ENCODE measurements at places on chromosomes 5 and 9.

- no peak for DNase-seq
Measured at GRCh38 chr5:96242571-96242970, 190.5 kb downstream of the PCSK1 start.

- no peak for DNase-seq
Measured at GRCh38 chr5:16983972-16984371, 47.9 kb upstream of the MYO10 start.

- no peak for DNase-seq
Measured at GRCh38 chr9:81552581-81552991, 136.8 kb downstream of the TLE1 start.

DNA sequence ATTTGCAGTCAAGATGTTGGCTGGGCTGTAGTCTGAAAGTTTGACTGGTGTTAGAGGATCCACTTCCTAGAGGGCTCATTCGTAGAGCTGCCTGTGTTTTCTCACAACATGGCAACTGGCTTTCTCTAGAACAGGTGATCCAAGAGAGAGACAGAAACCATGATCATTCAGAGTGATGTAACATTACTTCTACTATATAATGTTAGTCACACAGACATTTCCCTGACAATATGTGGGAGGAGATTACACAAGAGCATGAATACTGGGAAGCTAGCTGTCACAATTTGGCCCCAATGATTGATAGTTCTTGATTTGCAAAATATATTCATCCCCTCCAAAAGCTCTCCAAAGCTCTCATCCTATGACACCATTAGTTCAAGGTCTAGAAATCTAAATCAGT, 10.9 kb upstream of the TMEM161B start:
- no peak for DNase-seq

- no peak for DNase-seq
Measured at GRCh38 chr9:4137681-4138099, 162.2 kb downstream of the GLIS3 start.

DNA sequence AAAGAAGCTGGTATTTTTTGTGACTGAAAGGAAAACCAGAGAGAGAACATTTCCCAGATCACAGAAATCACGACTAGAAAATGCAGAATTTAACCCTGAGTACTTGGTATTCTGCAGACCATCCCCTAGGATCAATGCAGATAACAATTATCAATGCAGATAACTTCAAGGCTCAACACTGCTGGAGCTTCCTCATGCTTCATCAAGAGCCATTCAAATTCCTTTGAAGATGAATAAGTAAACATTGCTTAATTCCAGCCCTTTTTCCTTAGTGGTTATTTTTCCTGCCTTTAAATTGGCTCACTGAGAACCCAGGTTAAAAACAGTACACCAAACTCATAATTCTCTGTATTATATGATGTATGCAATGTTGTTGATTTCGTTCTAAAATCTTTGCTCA, 370.1 kb upstream of the TLE4 start:
- no peak for DNase-seq

GRCh38 chr9:76634356-76635054, 129.7 kb upstream of the PCA3 start:
- no peak for DNase-seq

GRCh38 chr5:140108093-140109017, 5.6 kb upstream of the PURA start:
- no peak for DNase-seq

DNA sequence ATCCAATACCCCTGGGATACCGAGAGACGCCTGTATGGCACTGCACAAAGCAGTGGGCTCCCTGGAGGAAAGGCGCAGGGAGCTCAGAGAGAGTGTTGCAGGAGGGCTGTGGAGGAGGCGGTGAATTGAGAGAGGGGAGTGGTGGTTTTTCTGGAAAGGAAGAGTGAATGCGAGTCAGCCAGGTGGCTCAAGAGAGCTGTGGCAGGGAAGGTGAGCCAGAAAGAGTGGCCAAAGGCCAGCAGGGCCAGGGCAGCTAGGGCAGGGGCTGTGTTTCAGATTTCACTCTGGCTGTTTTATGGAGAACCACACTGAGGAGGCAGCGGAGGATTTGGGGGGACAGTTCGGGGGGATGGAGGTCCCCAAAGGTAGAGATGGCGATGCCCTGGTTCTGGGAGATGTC, 13.0 kb upstream of the DAB2IP start:
- DNase-seq: no peak

GRCh38 chr5:122515709-122516431, 203.8 kb downstream of the SNCAIP start:
- no peak for DNase-seq

DNA sequence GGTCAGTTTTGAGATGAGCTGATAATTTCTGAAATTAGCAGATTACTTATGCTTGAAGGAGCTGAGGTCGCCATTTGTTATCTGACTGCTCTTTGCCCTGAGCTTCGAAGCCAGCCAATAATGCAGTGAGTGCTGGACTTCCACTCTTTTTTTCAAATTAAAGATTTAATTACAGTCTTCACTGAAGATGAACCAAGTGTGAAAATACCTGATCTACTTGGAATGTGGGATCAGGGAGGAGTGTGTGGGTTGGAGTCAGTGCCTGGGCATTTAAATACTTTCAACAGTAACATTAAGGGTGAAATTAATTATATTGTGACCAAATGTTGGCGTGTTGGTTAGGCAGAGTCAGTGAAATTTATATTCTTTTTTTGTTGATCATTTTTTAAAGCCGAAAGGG, 23.9 kb upstream of the DMRT3 start:
- no peak for DNase-seq

GRCh38 chr5:103706939-103707682, 144.5 kb upstream of the NUDT12 start:
- DNase-seq: no peak

DNA sequence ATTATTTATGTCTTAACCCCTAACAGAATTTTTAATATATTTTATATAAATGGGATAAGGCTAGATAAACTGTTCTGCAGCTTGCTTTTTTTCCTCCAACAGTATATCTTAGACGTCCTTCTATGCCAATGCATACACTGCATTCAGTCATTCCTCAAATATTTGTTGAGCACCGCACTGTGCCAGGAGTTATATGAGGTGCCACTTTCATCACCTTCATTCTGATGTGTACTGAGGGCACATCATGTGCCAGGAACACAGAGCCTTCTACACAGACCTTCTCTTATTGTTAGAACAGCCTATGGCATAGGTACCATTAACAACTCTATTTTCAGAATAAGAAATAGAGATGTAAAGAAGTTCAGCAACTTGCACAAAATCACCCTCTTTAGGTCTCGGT, 570.1 kb downstream of the CDK5RAP2 start:
- no peak for DNase-seq

- DNase-seq: no peak
Measured at GRCh38 chr5:102286476-102286875, 9.6 kb downstream of the SLCO4C1 start.

DNA sequence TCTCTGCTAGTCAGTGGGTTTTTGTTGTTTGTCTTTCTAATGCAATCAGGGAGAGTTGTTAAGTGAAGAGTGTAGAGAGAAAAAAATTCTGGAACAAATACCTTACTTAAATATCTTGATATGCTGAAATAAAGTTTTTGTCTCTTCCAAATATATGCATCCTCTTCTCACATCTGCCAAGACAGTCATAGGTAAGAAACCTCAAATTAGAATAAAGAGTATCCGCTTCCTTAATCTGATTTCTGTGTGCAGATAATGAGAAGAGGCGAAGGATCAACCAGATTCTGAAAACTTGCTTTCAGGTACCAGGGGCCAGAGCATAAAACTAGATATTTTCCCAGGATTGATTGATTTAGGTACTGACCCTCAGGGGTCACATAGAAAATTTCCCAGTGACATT, 11.3 kb upstream of the IL6ST start:
- no peak for DNase-seq

DNA sequence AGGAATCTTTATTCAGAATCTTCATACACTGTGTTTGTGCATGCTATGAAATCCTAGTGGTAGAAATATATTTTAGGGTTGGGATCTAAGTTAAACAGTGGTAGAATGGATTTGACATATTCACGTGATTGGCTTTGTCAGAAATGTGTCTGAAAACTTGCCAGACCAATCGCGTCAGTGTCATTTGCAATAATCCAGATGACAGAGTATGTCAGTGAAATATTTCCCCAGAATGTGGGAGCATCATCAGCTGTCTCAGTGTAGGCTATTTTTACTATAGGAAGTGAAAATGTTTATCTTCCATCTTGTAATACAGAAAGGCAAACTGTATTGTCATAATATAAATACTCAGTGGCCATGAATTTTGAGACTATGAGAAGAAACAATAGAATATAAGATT, 220.6 kb upstream of the EDIL3 start:
- no peak for DNase-seq

GRCh38 chr9:82212885-82213284, 224.3 kb downstream of the SPATA31D1 start:
- no peak for DNase-seq

- DNase-seq: no peak
Measured at GRCh38 chr5:95484421-95484820, 70.4 kb downstream of the SKIC3 start.

- no peak for DNase-seq
Measured at GRCh38 chr9:137975936-137976565, 98.5 kb downstream of the CACNA1B start.

GRCh38 chr5:3862906-3863305, 267.3 kb downstream of the IRX1 start:
- no peak for DNase-seq

GRCh38 chr9:36323926-36324325, 65.7 kb upstream of the GNE start:
- no peak for DNase-seq

DNA sequence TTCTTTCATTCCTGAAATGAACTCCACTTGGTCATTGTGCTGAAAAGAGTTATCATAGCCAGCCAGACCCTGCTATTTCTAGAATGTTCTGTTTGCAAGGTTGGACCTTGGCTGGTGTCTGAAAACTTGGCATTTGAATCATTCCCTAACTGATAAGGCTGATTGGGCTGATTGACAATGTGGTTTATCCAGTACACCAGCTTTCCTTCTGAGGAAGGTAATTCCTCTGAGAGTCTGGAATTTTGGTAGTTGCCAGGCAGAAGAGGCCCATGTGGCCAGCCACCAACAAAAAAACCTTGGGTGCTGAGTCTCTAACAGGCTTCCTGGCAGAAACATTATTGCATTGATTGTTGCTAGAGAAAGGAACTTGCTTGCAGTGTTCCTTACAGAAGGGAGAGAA, 15.3 kb downstream of the SEC61B start:
- DNase-seq: no peak

GRCh38 chr9:105355781-105356180, 92.1 kb upstream of the FSD1L start:
- no peak for DNase-seq

- no peak for DNase-seq
Measured at GRCh38 chr9:105413525-105413924, 34.3 kb upstream of the FSD1L start.

DNA sequence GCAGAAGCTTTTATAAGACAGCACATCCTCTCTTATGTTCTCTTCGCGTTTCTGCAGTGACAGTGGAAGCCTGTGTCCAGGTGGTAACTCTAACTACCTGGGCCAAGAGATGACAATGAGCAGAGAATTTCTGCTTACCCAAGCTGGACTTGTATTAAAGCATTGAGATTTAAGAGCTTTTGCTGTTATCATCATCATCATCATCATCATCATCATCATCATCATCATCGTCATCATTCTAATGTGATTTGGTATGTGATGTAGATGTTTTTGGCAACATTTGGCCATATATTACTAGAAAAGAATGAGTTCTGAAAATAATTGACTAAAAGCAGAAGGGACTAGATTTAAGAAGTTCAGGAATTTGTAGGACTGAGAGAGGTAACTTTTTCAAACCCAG, 401.3 kb downstream of the BRINP1 start:
- no peak for DNase-seq

DNA sequence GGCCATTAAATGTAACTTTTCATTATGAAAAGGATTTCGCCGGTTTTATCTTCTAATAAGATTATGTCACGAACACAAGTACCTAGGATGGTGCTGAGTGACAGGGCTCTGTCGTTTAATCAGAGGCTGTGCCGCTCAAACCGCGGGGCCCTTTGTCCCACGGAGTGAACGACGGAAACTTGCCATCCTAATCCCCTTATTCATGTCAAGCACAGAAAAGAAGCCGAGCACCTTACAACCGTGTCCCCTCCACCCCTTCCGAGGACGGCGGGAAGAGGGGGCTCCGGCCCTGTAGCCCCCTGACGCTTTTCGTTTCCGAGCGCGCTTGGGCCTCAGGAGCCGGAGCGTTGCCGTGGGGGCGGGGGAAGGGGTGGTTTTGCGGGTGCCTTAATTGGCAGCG, 11.2 kb downstream of the LMX1B start:
- DNase-seq: no peak

- DNase-seq: no peak
Measured at GRCh38 chr5:148792744-148793143, 33.7 kb upstream of the ADRB2 start.

DNA sequence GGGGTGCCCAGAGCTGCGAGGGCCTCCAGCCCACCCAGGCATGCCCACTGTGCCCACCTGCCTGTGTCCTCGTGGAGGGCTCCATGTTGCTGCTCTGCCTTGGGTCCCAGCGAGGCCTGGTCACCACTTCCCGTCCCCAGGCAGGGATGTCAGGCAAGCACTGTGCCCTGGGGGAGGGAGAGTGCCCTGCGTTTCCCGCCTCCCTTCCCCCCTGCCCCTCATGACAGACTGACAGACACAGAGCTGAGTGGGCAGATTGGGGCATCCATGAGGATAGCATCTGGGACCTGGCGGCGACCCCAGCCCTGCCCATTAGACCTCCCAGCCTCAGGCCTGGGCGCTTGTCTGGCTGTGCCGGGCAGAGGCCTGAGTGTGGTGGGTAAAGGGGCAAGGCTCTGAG, 56.9 kb downstream of the KCNT1 start:
- DNase-seq: no peak

GRCh38 chr9:134793288-134794188, 87.1 kb upstream of the FCN2 start:
- DNase-seq: no peak

- DNase-seq: no peak
Measured at GRCh38 chr9:137664676-137665075, 45.9 kb downstream of the EHMT1 start.

DNA sequence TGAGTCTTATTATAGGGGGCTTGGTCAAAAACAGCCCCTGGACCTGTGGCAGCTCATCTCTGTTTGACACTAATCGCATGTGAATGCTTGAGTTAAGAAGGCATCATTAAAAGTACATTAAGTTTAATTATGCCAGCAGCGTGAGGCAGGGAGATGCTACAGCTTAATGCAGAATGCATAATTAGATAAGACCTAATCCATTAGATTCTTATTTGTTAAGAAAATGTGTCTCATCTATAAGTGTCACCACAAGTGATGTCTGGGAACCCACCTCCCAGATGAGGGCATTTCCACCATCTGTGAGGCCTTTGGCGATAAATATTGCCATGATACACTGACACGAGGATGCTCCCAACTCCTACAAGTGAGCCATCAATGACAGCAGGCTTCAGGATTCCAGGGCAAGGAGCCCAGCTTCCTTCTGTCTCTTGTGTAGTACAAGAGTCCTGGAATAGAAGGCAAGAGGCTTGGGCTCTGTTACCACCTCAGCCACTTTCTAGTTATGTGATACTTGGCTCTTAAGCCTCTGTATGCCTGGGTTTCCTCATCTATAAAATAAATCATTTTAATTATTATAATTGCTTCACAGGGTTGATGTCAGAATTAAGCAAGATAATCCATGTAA, 202.7 kb downstream of the FAM114A2 start:
- no peak for DNase-seq

GRCh38 chr5:110043025-110043424, 353.3 kb downstream of the MAN2A1 start:
- DNase-seq: no peak

GRCh38 chr9:107862323-107862722, 372.8 kb upstream of the KLF4 start:
- no peak for DNase-seq

- DNase-seq: no peak
Measured at GRCh38 chr9:95010431-95010838, 283.9 kb downstream of the AOPEP start.

- no peak for DNase-seq
Measured at GRCh38 chr9:79674052-79674777, 102.5 kb downstream of the TLE4 start.
